ENCODE measurements at places on chromosomes 1 and 21.

DNA sequence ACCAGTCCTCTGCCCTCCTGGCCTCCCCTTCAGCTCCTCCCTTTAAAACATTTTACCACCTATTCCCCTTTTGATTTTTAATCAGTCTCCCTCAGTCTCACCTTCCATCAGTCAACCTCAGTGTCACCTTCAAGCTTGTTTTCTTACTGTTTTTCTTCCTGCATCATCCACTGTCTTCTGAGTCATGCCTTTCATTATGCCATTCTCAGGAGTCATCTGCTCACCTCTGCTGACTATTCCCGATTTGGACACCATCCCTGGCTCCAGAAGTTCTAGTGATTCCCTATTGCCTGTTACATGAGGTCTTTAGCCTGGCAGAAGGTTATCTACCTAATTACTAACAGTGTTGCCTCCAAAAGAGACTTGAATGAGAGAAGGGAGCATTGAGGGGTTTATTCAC lies 23.9 kb downstream of the NFASC start:
- DNase-seq, result no peak

GRCh38 chr1:1629430-1630190 lies 2.4 kb upstream of the MMP23B start:
- peak; percentile 52 for DNase-seq

- no peak for DNase-seq
Observed at GRCh38 chr1:168468822-168469221, 75.0 kb downstream of the XCL2 start.

GRCh38 chr21:38175306-38175705 lies 81.5 kb upstream of the KCNJ15 start:
- DNase-seq, result no peak

GRCh38 chr1:63642901-63643300 lies 49.7 kb downstream of the PGM1 start:
- no peak for DNase-seq

DNA sequence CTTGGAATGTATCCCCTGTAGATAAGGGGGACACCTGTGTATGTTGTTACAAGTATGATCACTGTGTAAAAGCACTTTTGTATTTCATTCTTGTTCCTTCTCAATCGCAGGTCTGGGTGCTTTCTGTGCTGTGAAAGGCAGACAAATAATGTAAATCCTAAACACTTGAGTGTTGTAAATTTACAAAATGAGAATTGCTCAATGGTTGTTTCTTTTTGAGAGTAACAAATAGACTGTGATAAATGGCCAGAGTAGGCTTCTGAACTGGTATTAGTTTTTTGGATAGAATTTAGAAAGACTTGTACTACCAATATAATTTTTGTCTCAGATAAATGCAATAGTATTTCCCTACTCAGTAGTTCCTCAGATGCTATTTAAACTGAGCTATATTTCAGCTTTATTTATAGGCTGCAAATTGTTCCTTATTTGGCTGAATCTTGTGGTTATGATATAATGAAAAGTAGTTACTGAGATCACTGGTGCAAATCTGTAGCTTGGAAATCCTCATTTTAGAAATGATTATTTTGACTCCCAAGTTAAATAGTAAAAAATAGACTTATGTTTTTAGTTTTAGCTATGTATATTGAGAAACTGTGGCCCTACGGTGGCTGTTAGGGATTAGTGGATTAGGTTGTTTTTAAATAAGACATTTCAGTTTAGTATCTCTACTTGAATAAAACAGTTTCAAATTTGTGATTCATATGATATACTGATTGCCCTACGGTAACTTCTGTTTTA lies 9.2 kb downstream of the BACH1 start:
- DNase-seq, result no peak

- no peak for DNase-seq
Observed at GRCh38 chr21:45983981-45984551, 2.5 kb downstream of the COL6A1 start.

GRCh38 chr1:26529655-26530409 lies at the start of gene RPS6KA1:
TSS of gene RPS6KA1 (plus strand) at chr1:26529761. CDS start at chr1:26529921, 160 bp downstream.
- peak; percentile 30 for DNase-seq

GRCh38 chr1:223842784-223843183 lies 3.0 kb downstream of the TP53BP2 start:
- no peak for DNase-seq

GRCh38 chr1:183283286-183283685 lies 97.2 kb downstream of the LAMC2 start:
- DNase-seq, result no peak

DNA sequence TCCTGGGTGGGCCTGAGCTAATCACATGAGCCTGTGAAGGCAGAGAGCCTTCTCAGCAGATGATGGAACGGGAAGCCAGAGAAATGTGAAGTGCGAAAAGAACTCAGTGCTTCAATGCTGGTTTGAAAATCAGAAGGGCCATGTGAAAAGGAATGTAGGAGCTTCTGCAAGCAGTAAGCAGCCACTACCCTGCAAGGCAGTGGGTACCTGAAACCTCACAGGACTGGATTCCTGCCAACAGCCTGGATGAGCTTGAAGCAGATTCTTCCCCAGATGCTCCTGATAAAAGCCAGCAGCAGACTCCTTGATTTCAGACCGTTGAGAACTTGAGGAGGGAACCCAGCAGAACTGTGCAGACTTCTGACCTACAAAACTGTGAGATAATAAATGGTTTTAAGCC lies 158.6 kb downstream of the SYT2 start:
- no peak for DNase-seq

DNA sequence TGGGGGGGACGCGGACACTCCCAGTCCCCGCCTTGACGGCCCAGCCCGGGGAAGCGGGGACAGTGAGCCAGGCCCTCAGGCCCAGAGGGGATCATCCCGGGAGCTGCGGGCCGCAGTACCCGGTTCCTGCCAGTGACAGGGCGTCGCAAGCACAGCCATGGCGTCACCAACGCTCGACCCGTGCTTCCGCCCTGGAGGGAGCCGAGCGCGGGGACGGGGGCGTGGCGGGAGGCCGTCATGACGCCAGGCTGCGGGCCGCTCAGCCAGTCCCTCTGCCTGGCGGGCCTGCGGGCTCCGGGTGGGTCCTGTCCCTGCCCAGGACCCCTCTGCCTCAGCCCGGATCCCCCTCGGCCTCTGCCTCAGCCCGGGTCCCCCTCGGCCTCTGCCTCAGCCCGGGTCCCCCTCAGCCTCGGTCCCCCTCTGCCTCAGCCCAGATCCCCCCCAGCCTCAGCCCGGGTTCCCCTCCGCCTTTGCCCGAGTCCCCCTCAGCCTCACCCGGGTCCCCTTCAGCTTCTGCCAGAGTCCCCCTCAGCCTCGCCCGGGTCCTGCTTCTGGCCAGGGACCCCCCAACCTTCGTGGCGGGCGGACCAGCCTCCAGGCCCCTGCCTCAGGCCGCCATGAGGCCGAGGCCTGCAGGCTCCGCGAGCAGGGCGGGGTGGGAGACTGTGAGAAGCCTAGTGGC lies 2.3 kb upstream of the SLC2A5 start:
- no peak for DNase-seq

- DNase-seq, result no peak
Observed at GRCh38 chr1:185046668-185047067, 1.3 kb downstream of the RNF2 start.

DNA sequence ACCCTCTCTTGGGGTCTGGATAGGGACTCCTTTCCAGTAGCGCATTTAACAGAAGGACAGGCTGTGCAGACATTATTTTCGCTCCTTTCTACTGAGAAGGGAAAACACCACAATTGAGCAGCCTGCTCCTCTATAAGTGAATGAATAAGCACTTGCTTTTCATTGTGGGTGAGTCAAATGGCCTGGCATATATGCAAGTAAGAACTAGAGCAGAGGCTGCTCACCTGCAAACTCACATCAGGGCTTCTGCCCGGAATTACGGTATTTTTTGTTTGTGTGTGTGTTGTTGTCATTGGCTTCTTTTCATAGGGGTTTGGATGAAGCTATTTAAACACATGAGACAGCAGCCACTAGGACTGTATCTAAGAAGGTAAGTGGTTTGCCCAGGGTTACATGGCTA lies 200.1 kb upstream of the CAMK1G start:
- DNase-seq, result no peak

- DNase-seq, result no peak
Observed at GRCh38 chr1:68173936-68174737, 58.2 kb downstream of the WLS start.

DNA sequence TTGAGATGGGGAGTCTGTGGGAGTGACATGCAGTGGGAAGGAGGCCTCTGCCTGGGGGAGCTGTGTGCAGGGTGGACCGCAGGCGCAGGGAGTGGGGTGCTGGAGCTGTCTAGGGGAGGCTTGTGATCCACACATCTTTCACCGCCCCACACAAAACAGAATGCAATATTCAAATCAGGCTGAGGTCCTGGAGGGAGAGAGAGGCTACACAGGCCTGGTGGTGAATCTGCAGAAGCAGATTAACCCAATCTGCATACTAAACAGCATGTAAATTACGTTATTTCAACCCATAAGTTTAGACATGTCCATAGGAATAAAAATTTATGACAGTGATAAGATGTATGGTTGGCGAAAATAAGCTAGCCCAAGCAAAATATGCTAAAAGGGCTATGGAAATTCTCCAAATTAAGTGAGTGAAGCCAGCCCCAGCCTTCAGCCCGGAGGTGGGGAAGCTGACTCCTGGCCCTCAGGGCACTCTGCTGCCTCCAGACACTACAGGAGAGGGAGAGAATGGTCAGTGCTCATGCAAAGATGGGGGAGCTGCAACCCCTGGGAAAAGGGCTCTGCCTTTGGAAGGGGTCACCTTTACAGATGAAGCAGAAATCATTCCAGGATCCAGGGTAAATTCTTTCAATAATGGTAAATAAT lies 156.2 kb upstream of the CTTNBP2NL start:
- DNase-seq, result no peak

GRCh38 chr1:64920941-64921589 lies 45.3 kb downstream of the JAK1 start:
- no peak for DNase-seq

- no peak for DNase-seq
Observed at GRCh38 chr1:37506740-37507139, 7.8 kb downstream of the MEAF6 start.

DNA sequence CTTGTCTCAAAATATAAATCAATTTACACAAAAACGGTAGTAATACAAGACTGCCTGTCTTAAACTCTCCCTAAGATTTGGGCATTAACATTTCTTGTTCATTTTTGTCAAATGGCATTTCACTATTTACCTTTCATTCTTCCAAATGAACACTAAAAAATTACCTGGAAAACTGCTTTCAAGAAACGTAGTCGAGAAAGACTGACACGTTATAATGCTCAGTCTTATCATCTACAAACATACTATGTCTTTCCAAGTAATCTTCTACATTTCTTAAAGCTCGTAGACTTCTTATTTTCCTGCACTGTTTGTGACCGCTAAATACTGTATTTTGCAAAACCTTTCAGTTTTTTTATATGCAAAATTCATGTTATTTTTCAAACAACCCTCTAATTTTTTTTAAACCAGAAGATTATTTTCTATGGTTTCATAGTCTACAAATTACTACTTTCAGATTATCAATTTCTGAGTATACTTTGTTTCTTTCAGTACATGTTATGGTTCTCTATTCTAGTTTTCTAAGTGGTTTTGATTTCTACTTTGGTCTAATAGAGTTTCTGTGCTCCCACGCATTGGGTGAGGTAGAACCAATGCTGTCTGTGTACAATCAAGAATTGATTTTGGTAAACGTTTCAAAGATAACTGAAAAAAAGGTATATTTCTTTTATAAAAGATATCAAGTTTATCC lies 336.4 kb downstream of the SMYD3 start:
- DNase-seq, result no peak

DNA sequence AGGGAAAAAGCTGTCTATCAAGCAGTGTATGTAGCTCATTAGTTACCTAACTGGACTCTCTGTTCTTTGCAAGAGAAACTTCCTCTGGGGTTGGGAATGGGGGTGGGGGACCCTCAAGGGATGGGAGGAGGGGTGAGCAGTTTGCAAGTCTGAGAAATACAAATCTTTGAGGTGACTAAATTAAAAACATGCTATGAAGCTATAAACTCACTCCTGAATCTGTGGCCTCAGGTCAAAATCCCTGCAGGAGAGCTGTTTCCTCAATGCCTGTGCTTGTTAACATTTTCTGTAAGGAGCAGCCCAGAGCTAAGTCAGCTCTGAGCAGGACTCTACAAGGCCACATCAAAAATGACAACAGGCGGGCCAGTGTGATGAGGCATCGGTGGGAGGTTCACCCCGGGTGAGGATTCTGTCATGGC lies 32.8 kb upstream of the PTPRC start:
- no peak for DNase-seq

- no peak for DNase-seq
Observed at GRCh38 chr1:16053781-16054502, 10.4 kb downstream of the CLCNKB start.

DNA sequence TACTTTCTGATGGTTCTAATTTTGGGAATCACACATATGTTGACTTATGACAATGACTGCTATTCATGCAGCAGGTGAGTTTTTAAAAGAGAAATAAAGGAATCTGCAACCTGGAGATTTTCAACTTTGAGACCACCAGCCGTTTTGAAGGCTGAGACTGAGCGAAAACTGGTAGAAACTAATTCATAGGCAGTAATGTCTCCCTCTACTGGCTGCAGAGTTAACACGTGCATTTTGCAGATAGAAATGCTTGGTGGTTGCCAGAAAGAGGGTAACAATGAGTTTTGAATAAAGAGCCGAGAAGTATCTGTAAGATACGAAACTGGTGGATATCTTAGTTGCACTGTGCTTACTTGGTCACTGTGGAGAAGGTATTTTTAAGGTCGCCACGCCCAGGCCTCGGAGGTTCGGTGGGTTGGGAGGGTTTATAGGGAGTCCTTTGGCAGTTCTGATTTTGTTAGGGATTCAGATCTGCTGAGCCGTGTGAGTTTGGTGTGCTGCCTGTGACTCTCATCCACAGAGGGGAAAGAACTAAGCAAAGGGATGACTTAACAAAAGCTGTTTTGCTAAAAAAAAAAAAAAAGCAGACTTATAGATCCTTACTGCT lies 83.0 kb downstream of the RYR2 start:
- DNase-seq, result no peak

- no peak for DNase-seq
Observed at GRCh38 chr1:84830136-84830535, 62.9 kb downstream of the LPAR3 start.

All from stimulated activated CD8-positive, alpha-beta memory T cell treated with anti-CD3 and anti-CD28 coated beads, Interleukin-7, amount 100 ng/mL, for 1 hour (primary cell).